ENCODE measurements at places on chromosomes 12 and 14.

GRCh38 chr12:5073054-5073453 is 29.4 kb downstream of the KCNA5 start:
- no peak for DNase-seq

GRCh38 chr14:76106188-76106587 is 45.5 kb upstream of the GPATCH2L start:
- DNase-seq = no peak

GRCh38 chr12:43836475-43836989 is 651 bp downstream of the TMEM117 start:
- DNase-seq = no peak

DNA sequence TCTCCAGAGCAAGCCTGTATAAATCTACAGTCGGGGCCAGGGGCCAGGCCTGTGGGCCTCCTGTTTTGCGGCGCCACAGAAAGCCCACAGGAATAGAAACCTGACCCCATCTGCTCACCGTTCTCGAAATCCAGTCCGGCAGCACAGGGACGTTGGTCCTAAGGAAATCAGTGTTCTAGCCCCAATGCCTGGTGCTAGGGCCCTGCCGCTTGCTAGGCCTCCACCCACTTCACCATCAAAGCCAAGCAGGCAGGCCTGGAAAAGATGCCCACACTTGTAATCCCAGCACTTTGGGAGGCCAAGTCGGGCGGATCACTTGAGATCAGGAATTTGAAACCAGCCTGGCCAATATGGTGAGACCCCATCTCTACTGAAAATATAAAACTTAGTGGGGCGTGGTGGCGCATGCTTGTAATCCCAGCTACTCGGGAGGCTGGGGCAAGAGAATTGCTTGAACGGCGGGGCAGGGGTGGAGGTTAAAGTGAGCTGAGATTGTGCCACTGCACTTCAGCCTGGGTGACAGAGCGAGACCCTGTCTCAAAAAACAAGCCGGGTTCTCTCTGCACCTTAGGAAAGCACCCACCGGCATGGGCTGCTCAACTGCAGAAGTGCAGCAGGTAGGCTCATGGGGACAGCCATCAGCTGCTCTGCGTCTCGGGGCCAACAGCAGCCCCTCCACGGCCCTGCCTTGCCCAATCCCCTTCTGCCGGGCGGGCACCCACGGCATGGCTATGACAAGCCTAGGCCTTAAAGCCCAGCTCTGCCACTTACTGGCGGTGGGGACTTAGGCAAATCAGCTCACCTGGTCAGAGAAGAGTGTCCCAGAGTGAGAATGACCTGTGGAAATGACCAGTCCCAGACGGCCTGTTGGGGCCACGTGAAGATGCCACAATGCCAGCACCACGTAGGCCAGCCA is 47.4 kb downstream of the VWF start:
- no peak for DNase-seq

- no peak for DNase-seq
These were observed 78.6 kb downstream of the CEP128 start for GRCh38 chr14:80862983-80863382.

- no peak for DNase-seq
These were observed 183.3 kb upstream of the LMO3 start for GRCh38 chr12:16789204-16789790.

- no peak for DNase-seq
These were observed 124.2 kb downstream of the SRGAP1 start for GRCh38 chr12:63968673-63969072.

DNA sequence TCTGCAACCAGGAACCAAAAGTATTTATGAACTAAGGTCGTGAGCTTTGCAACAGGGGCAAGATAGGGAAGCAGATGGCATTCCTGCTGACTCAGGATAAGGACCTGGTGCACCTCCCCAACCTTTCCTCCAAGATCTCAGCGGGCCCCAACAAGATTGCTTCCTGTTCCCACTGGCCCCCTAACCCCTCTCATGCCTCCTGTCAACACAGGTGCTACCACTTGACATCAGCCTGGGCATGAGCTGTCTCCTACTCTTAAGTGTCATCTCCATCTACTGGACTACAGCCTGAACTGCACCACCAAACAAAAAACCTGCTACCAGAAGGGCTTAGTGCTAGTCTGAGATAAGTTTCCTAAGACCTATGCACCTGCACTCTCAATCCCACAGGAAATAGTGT is 32.7 kb downstream of the MED6 start:
- DNase-seq = peak; percentile 35

- DNase-seq = no peak
These were observed 40.0 kb upstream of the DAAM1 start for GRCh38 chr14:59148334-59148900.

- no peak for DNase-seq
These were observed 74.8 kb downstream of the FLRT2 start for GRCh38 chr14:85604714-85605113.

GRCh38 chr12:132075714-132076553 is 68.2 kb downstream of the DDX51 start:
- DNase-seq = no peak

DNA sequence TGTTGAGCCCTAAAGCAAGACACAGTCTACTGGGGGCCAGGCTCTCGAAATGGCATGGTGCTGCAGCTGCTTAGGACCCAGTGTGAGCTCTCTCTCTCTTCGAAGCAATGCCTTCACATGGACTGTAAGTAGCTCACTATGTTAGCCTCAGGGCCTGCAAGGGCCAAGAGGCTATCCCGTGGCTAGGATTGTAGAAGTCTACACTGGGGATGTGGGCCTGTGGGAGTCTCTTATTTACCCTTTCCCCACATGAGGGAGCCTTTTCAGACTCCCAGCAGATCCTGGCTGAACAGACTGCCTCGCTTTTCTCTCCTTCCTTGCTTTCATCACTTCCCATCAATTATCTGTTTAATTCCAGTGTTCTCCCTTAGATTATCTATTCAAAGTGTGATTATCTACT is 101.4 kb downstream of the GPR65 start:
- DNase-seq = no peak

GRCh38 chr12:64569923-64570691 is 40.2 kb upstream of the RASSF3 start:
- DNase-seq = no peak

DNA sequence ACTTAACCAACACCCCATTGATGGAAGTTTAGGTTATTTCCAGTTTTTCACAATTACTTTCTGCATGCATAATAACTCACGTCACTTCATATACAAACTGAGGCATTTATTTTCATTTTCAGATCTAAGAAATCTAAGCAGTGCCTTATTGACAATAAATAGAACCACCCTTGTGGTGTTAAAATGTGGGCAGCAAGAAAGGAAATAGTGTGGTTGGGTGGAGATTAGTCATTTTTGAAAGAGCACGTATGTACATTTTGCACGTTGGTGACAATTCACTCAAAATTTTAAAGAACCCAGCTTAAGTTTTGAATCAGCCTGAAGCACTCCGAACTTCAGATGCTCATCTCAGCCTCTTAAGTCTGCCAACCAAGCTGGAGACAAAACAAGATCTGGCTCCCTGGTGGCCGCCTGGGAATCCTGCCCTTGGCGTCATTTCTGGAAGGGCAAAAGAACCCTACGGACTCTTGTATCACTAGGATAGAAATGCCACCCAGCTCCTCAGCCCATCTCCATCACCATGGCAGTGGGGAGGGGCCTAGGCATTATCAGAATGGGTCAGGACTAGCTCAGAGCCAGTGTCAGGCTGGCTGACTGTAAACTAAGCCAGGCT is 89.5 kb upstream of the BCL2L14 start:
- peak; percentile 69 for DNase-seq

DNA sequence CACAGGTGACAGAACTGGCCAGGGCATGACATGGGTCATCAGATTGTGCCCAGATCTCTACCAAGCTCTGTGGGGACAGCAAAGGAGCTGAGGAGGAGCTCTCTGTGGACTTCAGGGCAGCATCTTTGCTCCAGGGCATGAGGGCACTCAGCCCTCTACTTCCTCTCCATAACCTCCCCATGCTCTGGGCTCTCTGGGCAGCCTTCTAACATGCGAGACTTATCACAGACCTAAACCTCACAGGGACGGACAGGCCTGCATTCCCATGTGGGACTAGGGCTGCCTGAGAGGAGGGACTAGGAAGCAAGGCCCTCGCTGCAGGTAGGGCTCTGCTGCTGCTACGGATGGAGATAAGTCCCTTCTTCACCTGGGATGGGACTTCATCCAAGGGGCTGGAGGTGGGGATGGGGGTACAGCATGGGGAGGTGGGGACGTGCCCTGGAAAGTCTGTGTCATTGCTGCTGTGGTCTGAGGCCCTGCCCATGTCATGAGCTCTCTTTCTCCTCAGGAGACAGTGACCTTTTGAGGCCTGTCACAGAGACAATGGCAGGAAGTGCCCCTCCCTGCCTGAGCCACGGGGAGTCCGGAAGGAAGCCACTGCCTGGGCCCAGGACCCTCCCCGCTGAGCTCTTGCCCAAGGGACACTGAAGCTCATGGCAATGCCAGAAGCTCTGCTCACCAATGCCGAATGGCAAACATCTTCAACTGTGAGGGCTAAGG is 44.1 kb downstream of the PITPNM2 start:
- peak; percentile 70 for DNase-seq

GRCh38 chr14:57293866-57294837 is 25.4 kb downstream of the AP5M1 start:
- DNase-seq = no peak

GRCh38 chr14:60656686-60657455 is 7.6 kb upstream of the SIX1 start:
- peak; percentile 48 for DNase-seq

- no peak for DNase-seq
These were observed 555.9 kb downstream of the VRK1 start for GRCh38 chr14:97353102-97353501.

DNA sequence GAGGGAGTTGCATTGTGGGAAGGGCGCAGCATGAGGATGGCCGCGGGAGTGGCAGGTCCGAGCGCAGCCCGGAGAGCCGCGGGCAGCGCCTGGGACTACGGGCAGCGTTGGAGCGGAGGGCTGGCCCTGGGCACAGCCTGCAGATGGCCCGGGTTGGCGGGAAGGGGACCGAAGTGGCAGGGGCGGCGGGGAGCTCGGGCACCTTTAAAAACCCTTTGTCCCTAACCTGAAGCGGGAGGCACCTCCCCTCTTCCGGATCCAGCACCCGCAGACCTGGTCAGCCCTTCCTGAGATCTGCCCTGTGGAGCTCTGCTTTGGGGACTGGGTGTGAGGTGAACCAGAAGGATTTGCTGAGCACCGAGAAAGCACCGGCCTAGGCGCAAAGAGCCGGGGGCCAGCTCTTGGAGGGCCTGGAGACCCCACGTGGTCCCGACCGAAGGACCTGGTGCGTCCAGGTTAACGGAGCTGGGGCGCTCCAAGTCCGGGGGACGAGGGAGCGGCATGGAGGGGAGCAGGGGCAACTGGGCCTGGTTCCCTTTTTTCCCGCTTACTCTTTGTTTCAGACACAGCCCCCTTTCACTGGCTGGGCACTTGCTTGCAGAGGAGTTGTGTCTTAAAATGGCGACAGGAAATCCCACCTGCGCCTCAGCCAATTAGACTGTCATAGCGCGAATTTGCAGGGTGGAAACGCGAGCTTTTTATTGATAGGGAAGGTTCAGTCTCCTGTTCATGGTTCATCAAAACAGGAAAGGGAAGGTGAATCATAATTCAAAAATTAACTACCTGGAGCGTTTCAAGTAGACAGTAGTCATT is 792 bp upstream of the SLC38A1 start:
- peak; percentile 79 for DNase-seq

DNA sequence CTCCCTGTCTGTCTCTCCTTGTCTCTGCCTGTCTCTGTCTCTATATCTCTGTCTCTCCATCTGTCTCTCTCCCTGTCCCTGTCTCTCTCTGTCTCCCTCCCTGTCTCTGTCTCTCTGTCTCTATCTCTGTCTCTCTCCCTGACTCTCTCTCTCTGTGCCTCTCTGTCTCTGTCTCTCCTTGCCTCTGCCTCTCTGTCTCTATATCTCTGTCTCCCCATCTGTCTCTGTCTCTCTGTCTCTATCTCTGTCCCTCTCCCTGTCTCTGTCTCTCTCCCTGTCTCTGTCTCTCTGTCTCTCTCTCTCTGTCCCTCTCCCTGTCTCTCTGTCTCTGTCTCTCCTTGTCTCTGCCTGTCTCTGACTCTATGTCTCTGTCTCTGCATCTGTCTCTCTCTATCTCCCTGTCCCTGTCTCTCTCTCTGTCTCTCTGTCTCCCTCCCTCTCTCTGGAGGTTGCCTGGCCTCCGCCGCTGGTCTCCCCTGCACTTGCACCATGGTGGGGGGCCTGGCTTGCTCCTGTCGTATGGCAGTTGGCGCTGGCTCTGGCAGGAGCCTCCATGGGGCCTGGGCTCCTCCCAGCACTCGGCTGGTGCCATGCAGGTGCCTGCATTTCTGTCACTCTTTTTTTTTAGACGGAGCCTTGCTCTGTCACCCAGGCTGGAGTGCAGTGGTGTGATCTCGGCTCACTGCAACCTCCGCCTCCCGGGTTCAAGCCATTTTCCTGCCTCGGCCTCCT is 28.3 kb downstream of the MMP17 start:
- no peak for DNase-seq

DNA sequence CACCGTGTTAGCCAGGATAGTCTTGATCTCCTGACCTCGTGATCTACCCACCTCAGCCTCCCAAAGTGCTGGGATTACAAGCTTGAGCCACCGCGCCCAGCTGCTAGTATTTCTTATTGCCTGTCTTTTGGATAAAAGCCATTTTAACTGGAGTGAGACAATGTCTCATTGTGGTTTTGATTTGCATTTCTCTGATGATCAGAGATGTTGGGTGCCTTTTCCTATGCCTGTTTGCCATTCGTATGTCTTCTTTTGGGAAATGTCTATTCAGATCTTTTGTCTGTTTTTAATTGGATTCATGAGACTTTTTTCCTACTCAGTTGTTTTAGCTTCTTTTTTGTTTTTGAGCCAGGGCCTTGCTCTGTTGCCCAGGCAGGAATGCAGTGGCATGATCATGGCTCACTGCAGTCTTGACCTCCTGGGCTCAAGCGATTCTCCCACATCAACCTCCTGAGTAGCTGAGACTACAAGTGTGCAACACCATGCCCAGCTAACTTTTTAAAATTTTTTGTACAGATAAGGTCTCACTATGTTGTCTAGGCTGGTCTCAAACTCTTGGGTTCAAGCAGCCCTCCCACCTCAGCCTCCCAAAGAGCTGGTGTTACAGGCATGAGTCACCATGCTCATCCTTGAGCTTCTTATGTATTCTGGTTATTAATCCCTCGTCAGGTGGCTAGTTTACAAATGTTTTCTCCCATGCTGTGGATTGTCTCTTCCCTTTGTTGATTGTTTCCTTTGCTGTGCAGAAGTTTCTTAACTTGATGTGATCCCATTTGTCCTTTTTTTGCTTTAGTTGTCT is 65.9 kb downstream of the ACACB start:
- no peak for DNase-seq

GRCh38 chr14:91311284-91311662 is 66.8 kb upstream of the GPR68 start:
- DNase-seq = peak; percentile 62

DNA sequence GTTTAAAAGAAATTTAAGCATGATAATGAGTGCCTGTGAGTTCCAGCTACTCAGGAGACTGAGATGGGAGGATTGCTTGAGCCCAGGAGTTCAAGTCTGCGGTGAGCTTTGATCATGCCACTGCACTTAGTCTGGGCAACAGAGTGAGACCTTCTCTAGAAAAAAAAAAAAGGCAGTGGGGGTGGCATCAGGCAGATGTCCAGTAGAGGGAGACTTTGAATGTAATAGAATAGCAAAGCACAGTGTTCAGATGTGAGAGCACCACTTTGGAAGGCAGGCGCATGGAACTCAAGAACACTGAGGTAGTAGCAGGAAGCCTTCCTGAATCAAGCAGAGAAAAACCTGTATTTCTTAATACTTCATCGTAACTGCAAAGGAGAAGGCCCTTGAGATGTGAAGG is 394.5 kb upstream of the GARIN6 start:
- DNase-seq = no peak

Measured in stimulated activated CD8-positive, alpha-beta memory T cell treated with anti-CD3 and anti-CD28 coated beads, Interleukin-4, amount 100 ng/mL, for 48 hours (primary cell).